ENCODE measurements at places on chromosomes 4 and X.
A peak's percentile ranks its signal among the peaks of the same experiment; 100 is the strongest.

GRCh38 chrX:51047950-51048349 lies 137.4 kb downstream of the BMP15 start:
- no peak for DNase-seq

DNA sequence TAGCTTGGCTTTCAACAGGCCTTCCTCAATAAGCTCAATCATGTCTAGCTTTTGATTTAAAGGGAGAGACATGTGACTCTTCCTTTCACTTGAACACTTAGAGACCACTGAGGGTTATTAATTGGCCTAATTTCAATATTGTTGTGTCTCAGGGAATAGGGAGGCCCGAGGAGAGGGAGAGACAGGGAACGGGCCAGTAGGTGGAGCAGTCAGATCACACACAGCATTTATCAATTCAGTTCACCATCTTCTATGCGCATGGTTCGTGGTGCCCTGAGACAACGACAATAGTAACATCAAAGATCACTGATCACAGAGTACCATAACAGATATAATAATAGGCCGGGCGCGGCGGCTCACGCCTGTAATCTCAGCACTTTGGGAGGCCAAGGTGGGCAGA lies 17.8 kb downstream of the ZNF81 start:
- peak; percentile 58 for DNase-seq

DNA sequence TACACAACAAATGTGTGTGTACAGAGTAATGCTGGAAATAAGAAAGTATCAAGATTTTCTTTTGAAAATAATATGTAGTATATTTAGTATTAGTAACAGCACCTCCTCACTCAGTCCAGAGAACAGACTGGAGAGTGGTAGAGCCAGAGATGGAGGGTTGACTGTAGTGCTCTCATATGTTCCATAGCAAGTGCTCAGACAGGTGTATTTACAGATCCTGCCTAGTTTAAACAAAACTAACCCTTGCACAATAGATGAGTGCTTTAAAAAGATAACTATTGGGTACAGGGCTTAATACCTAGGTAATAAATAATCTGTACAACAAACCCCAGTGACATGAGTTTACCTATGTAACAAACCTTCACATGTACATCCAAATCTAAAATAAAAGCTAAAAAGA lies 381.0 kb upstream of the EMCN start:
- no peak for DNase-seq

DNA sequence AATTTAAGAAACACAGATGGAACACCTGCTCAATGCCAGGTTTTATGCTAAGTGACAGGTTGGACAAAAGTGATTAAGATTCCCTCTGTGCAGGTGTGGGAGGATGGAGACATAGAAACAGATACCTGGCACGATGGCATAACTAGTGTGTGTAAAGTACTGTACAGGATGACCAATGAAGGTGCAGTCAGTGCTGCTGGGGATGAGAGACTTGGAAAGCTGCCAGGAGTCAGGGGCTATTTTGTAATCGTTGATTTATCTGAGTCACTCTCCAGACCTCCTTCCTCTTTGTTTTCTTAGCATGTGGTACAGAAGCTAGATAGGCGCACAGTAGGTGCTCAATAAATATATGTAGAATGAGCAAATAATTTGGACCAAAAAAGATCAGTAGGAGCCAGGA lies 58.2 kb downstream of the CWH43 start:
- DNase-seq, result no peak

GRCh38 chr4:818106-818921 lies 7.6 kb downstream of the CPLX1 start:
- DNase-seq, result no peak

- DNase-seq, result peak; percentile 3
Measured at GRCh38 chrX:39900777-39901170, 197.0 kb downstream of the BCOR start.

All from natural killer cell (primary cell).